GM23338 (cell line): ENCODE measurements at places on chromosomes 2 and 18. TPM values are rescaled to one million over a fixed set of nuclear protein-coding genes. Genes with fewer than 3 reads are reported as not detected.
A peak's percentile ranks its signal among the peaks of the same experiment; 100 is the strongest.

RNASEH1 gene
- 33.2 and 42.0 TPM in 2 replicates for total RNA-seq

- peaks cover 9% of the 10 kb centered on the region; the same call in 1 of the 2 replicates for H3K4me1 ChIP-seq
- H3K4me3 ChIP-seq, result no peak overlapping the region
- no peaks in the 10 kb centered on the region for H3K36me3 ChIP-seq
- H3K27ac ChIP-seq, result no peak overlapping the region
- H3K27me3 ChIP-seq, result no peaks in the 10 kb centered on the region
These were observed 117.7 kb upstream of the SETBP1 start for GRCh38 chr18:44562986-44563385.

GRCh38 chr2:223956300-223956699 is 963 bp upstream of the MRPL44 start:
- 0 out of 2 replicates have a peak overlapping the region, but pooled peaks have one; percentile 70 for H3K4me3 ChIP-seq
- H3K27ac ChIP-seq, result no peak overlapping the region
- no peaks in the 10 kb centered on the region for H3K27me3 ChIP-seq
- peaks cover 40% of the 10 kb centered on the region for H3K4me1 ChIP-seq

DNA sequence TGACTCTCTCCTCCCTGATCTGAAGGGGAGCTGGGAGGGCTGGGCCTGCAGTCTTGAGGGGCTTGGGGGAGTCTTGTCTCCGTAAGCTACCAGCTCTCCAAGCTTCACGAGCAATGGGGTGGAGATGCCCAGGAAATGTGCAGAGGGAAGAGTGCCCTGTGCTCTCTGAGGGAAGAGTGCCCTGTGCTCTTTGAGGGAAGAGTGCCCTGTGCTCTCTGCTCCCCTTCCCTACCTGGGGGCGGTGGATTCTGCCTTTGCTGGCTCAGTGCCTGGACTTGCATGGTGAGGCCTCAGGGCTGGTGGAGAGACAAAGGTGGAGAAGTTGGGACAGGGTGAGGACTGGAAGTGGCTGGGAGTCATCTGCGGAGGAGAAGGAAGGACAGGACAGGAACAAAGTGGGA is 72.7 kb downstream of the TWIST2 start:
- no peaks in the 10 kb centered on the region for H3K36me3 ChIP-seq
- H3K27me3 ChIP-seq, result no peaks in the 10 kb centered on the region
- no peak overlapping the region for H3K4me3 ChIP-seq
- H3K4me1 ChIP-seq, result no peaks in the 10 kb centered on the region
- no peak for DNase-seq

DNA sequence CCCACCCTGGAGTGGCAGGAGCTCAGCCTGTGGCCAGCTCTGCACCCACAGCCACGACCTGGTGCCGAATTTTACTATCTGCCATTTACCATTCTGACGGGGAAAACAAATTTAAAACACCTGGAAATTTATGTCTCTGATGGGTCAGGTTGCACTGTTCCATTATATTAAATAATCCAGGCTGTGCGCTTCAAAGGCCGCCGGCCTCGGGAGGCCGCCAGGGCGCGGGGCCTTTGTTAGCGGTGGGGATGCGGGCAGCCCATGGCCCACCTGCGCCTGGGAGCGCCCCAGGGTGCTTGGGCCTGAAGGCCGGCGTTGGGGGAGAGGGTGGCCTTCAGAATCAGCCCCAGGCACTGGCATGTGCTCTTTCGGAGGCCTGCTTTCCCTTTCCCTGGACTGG is 276.9 kb downstream of the SRBD1 start:
- no peaks in the 10 kb centered on the region; the same call in 1 of the 2 replicates for H3K4me1 ChIP-seq
- H3K27ac ChIP-seq, result no peak overlapping the region
